T-helper 2 cell (primary cell): ENCODE measurements at places on chromosomes 11 and 22.

- DNase-seq = peak; percentile 79
These were observed 16.3 kb downstream of the SPTY2D1 start for GRCh38 chr11:18617688-18618341.

- no peak for DNase-seq
These were observed at the start of gene SCN4B for GRCh38 chr11:118152552-118153471. TSS of gene SCN4B (minus strand) at chr11:118152823. CDS start at chr11:118152673, 150 bp downstream.

DNA sequence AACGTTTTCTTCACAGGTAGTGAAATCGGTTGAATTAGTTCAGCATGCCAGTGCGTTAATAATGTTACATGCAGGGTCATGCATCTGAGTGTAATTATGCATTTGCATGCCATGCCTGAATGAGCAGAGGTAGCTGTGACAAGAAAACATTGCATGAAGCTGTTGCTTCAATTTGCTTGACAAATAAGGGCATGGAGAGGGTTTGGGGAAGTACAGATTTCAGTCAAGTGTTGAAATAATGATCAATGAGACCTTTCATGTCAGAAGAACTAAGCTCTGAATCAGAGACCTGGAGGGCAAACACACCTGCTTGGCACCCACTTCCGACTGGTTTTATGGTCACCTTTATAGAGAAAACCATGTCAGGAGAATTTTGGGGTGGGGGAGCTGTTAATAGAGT lies 221.4 kb downstream of the DBX1 start:
- DNase-seq = no peak

DNA sequence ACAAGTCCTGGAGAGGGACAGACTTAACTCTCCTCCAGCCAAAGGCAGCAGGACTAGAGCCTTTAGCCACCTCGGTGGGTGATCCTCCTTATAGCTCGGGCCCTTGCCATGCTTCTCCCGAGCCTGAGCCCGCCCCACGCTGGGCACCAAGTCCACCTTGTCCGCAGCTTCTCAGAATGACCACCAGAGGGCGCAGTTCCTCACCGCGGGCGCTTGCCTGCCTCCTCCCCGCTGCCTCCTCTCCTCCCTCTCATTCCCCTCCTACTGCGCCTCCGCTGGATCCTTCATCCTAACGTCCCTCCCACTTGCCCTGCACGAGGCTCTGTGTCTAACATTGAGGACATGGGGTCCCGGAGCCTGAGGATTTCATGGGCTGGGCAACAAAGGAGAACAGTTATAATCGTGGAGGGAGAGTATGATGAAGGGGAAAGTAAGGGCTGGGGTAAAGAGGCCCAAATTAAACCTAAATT lies 11.3 kb upstream of the MOGAT2 start:
- DNase-seq = peak; percentile 32

GRCh38 chr22:49170053-49170452 lies 657.6 kb downstream of the BRD1 start:
- DNase-seq = no peak

DNA sequence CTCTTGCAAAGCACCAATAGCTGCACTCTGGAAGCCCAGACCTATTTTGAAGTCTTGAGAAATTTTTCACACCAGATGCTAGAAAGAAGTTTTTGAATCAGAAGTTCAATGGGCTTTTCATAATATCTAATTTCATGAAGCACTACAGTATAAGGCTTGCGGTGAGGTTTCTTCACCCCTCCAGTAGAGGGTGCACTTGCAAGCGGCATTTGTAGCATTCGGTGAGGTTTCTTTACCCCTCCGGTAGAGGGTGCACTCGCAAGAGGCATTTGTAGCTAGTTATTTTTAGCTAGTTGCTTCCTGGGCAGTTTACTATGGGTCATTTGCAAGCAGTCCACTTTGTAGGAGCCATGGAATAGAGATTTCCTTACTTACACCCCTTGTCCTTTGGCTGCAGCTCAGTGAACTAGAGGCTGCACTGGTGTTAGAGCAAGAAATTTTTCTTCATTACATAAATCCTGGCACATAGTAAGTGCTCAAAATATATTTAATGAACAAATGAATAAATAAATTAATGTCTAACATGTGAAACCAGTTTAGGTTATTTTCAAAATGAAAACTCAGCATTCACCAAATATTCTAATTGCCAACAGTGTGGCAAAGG lies 7.8 kb upstream of the NOX4 start:
- DNase-seq = no peak
